ENCODE measurements at places on chromosomes 16 and 17.

DNA sequence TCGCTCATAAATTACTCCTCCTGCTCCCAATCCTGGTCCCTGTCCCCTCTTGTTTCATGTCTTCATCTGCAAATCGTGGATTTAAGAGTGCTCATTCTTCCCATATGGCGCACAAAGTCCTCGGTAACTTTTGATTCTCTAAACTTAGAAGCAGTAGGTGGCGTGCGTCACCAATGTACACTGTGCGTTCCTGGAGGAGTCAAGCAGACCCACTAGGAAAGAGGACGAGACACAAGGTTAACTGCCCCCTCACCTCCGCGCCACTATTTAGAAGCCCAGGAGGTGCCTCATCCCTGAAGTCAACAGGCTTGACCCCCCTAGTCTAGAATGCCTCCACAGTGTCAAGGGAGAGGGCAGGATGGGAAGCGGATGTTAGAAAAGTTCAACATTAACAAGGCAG is 2.9 kb downstream of the SLC13A5 start:
- no peak for DNase-seq

DNA sequence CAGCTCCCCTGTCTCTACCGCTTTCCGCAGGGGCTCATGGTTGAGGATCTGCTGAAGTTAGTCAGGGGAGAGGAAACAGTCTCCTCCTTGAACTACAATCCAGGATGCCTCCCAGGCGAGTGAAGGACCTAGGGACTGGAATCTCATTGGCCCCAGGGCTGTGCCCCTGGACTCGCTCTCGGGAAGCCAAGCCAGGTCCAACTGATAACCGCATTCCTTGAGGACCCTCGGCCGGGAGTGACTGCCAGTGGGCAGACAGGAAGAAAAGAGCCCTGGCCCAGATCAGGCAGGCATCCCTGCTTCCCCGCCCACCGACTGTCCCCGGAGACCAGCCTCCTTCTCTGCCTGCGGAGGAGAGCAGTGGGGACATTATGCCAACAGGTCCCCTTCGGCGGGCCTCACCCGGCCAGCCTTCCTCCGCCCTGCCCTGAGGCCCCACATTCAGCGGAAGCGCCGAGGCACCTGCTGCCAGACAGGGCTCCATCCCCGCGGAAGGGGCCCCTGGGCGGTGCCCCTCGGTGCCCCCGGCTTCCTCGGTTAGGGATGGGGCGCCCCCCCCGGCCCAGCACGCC is 776 bp downstream of the LRRC75A start:
- no peak for DNase-seq

DNA sequence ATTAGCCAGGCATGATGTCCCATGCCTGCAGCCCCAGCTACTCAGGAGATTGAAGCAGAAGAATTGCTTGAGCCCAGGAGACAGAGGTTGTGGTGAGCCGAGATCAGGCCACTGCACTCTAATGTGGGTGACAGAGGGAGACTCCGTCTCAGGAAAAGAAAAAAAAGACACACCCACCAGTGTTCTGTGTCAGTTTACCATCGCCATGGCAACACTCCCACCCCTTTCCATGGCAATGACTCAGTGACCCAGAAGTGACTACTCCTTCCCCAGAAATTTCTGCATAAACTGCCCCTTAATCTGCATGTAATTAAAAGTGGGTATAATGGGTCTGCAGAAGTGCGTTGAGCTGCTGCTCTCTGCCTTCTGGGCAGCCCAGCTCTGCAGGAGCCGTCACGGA is 4.0 kb upstream of the ZC3H18 start:
- DNase-seq, result no peak

- no peak for DNase-seq
These were observed 10.3 kb downstream of the ZNF18 start for GRCh38 chr17:11986942-11987329.

DNA sequence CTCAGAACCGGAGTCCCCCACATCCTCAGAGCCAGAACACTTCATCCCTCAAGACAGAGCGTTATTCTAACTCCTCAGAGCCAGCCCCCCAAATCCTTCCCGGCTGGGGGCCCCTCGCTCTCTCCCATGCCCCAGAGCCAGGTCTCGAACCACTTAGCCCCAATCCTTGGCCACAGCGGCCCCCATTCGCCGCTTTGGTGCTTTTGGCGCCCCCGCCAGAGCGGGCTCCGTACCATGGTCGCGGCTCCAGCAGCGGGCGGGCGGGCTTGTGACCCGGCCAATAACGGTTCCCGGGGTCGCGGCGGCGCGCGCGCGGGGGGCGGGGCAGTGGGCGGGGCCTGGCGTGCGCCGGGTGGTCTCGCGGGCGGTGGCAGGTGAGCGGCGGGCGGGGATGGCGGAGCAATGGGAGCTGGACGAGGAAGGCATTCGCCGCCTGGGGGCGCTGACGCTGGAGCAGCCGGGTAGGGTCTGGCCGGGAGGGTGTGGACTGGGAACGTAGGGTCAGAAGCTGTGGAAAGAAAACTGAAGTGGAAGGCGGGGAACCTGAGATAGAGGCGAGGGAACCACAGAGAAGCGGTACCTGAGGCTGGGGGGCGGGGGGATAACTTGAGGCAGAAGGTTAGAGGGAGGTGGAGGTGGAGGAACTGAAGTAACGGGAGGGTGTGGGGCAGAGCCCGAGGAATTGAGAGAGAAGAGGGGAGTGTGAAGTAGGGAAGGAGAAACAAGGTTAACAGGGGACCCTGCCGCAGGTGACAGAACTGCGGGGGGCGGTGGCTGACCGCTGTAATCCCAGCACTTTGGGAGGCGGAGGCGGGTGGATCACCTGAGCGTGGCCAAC is at the start of the genes KCTD19 and LRRC36:
Gene KCTD19 (minus strand): TSS at position 270 of the 838 bp plus-strand sequence. CDS start 34 bp downstream, at position 236.
Gene LRRC36 (plus strand): TSS at position 344 of the 838 bp plus-strand sequence. CDS start 48 bp downstream, at position 392.
- DNase-seq, result peak; percentile 4

DNA sequence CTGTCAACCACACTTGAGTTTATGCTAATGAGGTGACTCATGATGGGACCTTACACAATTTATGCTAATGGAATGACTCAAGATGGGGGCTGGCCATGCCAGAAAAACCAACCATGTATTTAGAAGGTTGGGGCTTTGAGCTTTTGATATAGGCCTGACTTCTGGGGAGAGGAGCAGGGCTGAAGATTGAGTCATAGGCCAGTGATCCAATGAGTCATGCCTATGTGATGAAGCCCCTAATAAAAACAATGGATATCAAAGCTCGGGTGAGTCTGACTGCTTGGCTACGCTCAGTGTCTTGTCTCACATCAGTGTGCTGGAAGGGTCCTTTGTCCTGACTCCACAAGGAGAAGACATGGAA is 7.3 kb downstream of the MFSD6L start:
- no peak for DNase-seq

- DNase-seq, result no peak
These were observed 65.3 kb downstream of the RMI2 start for GRCh38 chr16:11410376-11411058.
